ENCODE measurements at places on chromosomes 3 and 15.

DNA sequence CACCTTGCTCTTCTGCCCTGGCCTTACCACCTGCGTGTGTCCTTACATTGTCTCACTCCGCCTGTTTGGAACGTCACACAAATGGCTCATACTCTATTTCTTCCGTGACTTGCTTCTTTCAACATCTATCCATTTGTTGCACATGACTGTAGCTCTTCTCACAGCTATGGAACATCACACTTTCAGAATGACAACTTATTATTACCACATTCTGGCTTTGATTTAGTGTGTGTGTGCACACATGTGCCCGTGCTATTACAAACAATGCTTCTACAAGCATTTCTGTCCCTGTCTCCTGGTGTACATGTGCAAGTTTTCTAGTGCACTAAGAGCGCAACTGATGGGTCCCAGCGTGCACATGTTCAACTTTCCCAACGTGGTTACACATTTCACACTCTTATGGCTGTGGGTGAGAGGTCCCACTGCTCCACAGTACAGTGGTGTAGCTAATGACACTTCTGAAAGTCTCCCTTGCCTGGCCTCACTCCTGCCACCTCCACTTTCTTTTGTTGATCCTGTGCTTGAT, 37.8 kb downstream of the PTH1R start:
- DNase-seq = no peak

DNA sequence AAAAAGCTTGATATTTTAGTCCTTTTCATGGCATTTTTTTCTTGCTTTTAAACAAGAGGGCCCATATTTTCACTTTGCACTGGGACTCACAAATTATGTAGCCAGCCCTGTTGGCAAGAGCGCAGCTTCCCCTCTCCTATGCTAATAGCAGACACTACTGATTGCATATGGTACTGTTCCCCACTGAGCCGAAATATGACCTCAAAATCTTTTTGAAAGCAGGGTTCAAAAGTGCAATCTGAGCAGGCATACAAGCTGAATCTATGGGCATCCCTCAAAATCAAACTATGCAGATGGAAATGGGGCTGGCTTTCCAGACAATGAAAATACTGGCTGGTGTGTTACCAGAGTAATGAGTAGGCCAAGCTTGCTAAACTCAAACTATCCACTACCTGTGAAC, 225.2 kb upstream of the SETMAR start:
- no peak for DNase-seq

DNA sequence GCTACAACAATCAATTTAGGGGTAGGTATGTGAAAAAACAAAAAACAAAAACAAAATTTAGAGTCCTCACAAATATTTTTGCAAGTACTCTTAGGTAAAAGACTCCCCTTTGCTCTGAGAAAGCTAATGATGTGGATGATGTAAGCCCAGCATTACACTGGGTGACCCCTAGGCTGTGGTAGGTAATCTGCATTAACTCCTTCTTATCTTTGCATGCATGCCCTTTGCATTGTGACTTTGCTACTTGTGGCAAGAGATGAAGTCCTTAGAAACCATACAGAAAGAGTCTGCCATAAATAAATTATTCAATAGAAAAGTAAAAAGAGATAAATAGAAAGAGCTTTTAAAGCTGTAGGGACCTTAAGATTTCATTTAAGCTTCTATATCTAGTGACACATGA, 159.7 kb upstream of the MBNL1 start:
- DNase-seq = no peak

- no peak for DNase-seq
Observed at GRCh38 chr3:154571553-154572226, 141.7 kb upstream of the GPR149 start.

DNA sequence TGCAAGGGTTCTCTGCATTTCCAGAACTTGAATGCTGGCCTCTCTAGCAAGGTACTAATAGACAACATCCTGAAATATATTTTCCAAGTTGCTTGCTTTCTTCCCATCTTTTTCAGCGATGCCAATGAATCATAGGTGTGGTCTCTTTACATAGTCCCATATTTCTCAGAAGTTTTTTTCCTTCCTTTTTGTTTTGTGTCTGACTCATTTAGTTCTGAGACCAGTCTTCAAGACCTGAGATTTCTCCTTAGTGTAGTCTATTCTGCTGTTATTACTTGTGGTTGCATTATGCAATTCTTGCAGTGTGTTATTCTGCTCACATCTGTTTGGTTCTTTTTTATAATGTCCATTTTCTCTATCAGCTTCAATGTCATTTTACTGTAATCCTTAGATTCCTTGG, 1265.0 kb upstream of the ALCAM start:
- DNase-seq = no peak

DNA sequence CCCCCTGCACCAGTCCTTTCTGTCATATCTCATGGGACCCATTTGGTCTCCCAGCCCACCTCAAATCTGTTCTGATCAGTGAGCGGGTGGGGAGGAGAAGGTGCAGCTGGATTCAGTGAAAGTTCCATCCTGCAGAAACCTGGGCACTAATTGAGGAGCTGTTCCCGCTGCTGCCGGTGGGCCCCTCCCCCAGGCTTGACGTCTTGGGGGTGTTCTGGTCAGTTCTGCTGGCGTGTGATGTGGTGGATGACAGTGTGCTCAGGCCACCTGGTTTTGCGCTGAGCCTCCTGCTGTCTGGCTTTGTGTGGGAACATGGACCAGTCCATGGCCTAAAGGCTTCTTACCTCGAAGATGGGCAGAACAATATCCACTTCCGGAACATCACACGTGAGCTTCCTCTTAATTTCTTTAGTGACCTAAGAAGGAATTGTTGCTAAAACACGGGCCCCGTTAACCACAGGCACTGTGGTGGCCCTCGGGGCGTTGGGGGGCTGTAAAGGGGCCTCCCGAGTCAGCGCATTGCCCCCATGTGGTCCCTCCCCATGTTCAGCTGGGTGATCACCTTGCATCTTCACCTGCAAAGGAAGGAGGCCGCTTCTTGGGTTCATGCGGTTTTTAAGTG, 59.7 kb downstream of the RGMA start:
- DNase-seq = no peak

GRCh38 chr3:177426878-177427495, 229.7 kb upstream of the TBL1XR1 start:
- DNase-seq = no peak

DNA sequence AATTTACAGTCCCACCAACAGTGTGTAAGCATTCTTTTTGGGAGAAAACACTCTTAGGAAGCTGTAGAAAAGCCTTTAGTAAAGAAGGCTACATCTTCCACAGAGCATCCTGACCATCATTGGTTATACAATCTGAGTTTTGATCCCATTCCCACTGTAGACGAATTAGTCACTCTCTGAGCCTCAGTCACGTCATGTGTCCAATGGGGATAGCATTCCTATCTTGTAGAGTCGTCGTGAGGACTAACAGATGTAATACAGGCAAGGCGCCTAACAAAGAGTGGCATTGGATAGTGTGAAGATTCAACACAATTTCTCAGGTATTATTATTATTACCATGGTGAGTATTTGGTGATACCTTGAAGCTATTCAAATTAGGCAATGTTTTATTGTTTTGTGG, 44.0 kb upstream of the ALDH1A3 start:
- no peak for DNase-seq

DNA sequence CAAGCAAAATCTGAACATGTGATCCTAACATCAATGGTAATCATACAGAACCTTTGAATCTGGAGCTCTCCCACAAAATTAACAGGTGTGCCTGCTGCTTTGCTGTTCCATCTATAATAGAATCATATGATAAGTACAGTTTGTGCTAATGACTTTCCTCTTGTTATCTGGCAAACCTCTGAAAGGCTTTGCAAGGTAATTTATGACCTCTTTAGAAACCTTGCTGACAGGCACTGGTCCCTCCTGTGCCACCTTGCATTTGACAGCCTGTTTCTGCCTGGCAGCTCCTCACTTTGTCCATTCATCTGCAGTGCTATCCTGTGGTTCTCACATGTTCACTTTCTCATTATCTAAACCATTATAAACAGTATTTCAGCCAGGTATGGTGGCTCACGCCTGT, 10.2 kb upstream of the HTR3C start:
- no peak for DNase-seq

DNA sequence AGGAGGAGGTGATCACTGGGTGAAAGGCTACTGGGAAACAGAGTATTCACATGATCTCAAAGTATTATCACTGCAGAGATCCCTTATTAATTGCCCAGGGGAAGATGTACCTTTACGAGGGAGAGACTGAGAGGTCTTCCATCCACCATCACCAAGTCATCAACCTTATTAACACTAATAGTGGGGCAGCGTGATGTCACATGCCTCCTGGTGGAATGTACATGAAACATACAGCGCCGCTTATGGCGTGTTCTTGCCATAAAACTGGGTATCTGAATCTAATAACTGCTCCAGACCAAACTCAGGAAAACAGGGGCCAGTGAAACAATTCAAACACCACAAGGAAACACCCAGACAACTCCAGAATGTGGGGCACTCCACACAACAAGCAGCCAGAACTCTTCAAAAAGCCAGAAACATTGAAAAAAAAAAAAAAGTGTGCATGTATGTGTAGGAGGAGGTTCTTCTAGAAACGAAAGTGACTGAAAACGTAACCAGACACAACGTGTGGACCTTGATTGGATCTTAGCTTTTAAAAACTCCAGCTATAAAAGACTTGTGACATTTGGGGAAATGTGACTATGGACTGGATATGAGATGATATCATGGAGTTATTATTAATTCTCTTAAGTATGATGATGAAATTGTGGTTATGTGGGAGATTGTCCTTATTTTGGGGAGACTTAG, 4.6 kb downstream of the STIMATE start:
- DNase-seq = no peak

DNA sequence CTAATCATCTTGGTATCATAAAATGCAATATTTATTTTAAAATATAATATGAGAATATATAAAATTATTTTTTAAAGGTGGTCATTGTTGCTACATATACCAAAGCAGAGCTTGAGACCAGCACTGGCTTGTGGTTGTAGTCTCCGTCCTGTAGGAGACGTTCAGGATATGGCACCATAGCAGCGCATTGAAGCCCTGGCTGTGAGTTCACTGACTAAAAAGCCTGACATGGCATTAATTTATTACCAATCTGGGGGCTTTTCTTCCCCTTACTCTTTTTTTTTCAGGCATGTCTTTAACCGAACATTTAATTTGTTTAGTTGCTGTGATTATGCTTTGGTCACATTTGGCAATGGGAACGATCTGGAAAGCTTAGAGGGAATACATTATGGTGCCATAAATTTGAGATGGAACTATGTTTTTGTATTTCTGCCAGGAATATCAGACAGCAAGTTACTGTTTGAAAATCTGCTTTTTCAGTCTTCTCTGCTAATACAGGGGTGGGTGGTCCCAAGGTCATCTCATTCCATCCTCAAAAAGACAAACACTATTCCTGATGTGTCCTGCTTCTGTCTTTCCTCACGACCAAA, 108.5 kb downstream of the ZIC4 start:
- DNase-seq = no peak

DNA sequence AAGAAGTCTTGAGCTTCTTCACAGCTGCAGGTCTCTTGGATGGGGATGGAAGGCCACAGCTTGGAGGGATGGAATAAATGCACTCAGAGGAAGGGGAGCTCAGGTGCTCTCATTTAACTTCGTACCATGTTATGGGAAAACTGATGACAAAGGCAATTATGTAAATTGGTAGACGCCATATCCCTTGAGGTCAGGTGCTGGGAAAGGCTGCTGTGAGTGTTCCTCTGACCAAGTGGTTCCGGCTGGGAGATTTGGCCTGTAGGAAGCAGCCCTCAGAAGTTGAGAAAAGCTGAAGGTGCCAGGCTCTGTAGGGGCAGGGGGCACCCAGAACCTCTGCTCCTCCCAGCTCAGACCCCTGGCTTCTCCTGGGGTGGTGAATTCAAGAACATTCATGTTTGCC, 47.1 kb downstream of the FAH start:
- DNase-seq = no peak

GRCh38 chr15:63605816-63606215, 8.6 kb downstream of the FBXL22 start:
- no peak for DNase-seq

DNA sequence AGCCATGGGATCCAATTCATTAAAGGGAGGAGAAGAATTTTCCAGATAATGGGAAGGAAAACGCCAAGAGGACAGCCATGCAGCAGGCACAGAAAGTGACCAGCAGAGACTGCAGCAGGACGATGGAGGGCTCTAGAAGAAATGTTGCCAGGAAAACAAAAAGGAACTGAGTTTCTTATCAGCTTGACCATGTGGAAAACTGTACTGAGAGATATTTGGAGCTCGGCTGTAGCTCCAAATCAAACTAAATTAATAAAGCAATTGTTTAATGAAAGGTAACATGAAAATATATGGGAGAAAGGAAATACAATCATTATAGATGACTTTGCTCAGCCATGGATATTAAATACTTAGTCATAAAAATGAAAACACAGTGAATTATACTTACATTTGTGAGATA, 63.7 kb downstream of the SSR3 start:
- no peak for DNase-seq

DNA sequence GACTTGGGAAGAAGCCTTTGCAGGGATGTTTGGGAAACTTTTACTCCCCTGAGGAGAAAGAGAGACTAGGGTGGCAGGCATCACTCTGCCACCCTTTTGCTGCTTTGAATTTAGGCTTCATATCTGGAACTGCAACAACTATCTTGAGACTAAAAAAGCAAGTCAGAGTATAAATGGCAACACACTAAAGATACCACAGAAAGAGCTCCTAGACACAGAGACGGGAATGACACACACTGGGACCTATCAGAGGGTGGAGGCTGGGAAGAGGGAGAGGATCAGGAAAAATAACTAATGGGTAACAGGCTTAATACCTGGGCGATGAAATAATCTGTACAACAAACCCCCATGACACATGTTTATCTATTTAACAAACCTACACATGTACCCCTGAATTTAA, 237.8 kb downstream of the FGF12 start:
- DNase-seq = no peak

GRCh38 chr3:4138786-4139431, 164.3 kb upstream of the SETMAR start:
- no peak for DNase-seq

GRCh38 chr15:41809121-41809520, 18.8 kb upstream of the JMJD7 start:
- no peak for DNase-seq

DNA sequence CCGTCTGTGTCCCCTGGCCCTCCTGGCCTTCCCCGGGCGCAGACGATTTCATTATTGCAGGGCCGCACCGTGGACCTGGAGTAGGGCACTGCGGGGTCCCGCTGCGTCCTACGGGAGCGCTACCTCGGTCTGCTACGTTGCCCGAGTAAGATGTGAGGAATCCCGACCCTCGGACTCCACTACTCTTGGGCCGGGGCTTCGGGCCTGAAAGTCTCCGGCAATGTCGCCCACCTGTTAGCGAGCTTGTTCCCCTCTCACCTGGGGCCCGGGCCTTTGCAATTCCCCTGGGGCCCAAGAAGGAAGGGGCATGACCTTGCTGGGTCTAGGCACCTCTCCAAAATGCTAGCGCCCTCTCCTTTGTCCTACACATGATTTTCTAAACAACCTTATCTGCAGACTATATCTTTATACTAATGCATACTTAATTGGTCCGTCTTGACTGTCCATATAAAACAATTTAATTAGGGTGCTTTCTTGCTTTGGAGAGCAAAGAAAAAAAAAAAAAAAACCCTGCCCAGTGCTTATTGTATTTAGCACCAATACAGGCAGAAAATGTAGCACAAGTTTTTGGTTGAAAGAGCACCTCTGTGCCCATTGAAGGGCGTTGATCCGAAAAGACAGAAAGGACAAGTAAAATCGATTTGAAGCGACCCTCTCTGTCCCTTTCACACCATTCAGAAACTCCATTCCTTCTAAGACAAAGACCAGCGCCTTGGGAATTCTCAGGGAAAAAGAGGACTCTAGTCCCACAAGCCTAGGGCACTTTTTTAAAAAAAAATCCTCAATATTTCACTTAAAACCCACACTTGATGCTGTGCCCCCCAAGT, 7.0 kb upstream of the NR2F2 start:
- DNase-seq = no peak

GRCh38 chr3:64341296-64341695, 116.0 kb upstream of the PRICKLE2 start:
- DNase-seq = no peak
